ENCODE measurements at places on chromosomes 2 and 18.

- DNase-seq = no peak
Measured at GRCh38 chr2:177588671-177589070, 196.1 kb downstream of the AGPS start.

- DNase-seq = no peak
Measured at GRCh38 chr2:69466728-69467127, 29.5 kb upstream of the NFU1 start.

GRCh38 chr2:228801451-228801850 is 469.6 kb downstream of the PID1 start:
- no peak for DNase-seq

DNA sequence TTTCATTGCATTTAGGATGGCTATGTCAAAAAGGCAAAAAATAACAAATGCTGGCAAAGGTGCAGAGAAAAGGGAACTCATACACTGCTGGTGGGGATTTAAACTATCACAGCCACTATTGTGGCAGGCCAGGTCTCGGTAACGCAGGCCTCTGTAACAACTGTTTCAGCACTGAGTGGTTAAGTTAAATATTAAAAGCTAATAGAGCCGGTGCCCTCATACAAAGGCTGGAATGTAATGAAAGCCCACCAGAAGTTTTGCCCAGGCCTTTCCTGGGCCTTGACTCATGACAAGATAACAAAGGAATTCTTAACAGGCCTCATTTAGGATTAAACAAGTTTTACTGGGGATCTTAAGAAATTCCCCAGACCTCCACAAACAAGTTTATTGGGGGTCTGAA is 10.7 kb downstream of the MERTK start:
- DNase-seq = no peak

GRCh38 chr2:196431957-196432356 is 207.6 kb upstream of the CCDC150 start:
- no peak for DNase-seq
